ENCODE measurements at places on chromosomes 1 and 21.
A peak's percentile ranks its signal among the peaks of the same experiment; 100 is the strongest.

DNA sequence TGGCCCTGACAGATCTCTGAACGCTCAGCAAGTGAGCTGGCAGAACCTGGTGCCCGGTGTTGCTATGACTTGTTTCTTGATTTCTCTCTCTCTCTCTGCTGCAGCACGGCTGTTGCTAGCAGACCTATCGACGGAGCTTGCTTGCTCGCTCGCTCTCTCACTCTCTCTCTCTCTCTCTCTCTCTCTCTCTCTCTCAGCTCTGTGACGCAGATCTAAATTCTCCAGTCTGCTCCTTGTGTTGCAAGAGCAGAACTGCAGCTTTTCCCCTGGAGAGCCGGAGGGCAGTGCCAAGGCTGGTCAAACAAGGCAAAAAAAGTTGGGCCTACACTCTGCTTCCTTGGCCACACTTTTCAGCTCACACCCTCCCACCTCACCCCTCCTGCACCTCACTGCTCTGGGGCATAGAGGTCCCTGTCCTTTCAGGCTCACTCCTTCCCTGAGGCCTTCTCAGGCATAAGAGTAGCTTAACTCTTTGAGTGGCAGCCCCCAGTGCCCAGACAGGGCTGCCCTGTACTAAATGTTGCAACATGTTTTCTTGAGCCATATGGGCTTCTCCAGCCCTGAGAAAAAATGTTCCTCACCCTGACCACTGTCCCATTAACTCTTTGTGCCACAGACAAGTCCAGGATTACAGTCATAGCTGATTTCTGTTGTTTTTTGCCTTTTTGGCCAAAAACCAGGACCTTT lies 72.2 kb downstream of the CD46 start:
- DNase-seq = peak; percentile 15

DNA sequence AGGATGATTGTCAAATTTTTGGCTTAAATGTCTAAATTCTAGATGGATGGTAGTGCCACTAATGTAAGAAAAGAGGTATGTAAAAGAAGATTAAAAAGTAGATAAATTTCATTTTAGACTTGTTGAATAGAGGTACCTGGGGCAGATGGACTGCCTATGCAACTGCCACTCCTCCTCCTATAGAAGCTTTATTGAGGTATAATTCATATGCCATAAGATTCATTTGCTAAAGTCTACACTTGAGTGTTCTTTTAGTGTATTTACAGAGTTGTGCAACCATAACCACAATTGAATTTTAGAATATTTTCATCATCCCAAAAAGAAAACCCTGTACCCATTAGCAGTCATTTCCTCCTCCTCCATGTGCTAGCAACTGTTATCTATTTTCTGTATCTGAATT lies 70.6 kb downstream of the FNBP1L start:
- DNase-seq = no peak

DNA sequence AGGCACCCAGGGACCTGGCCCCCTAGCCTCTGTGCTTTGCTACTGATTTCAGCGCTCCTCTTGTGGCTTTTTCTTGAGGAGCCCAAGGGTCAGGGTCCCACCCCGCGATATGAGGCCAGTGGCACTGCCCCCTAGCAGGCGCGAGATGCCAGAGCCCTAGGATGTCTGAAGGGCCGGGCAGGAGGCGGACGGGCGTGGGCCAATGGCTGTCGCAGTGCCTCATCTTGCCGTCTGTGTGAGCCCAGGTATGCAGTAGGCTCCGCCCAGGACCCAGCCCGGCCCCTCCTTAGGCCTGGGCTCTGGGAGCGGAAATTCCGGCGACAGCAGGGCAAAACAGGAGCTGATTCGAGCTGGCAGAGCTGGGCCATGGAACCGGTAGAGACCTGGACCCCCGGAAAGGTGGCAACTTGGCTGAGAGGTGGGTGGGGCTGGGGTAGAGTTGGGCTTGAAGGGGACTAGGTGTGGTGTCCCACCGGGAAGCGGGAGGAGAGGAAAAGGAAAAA lies at the start of gene CNKSR1:
Gene CNKSR1 (plus strand): TSS at position 310 of the 503 bp plus-strand sequence. CDS start 57 bp downstream, at position 367.
- no peak for DNase-seq

DNA sequence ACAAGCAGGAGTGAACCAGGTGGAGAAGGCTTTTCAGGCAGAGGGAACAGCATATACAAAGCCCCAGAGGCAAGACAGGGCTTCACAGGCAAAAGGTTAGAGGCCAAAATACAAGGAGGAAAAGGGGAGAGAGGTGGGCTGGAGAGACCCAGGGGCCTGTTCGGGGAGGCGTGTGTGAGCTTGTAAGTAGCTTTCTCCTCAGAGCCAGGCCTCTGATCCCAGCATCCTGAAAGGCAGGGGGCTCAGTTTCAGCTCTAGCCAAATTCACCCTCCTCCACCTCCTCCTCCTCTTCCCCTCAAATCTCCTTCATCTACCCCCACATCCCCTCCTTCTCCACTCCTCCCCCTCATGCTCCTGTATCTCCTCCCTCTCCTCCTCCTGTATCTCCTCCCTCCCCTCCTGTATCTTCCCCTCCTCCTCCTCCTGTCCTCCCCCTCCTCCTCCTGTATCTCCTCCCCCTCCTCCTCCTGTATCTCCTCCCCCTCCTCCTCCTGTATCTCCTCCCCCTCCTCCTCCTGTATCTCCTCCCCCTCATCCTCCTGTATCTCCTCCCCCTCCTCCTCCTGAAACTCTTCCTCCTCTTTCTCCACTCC lies 148.6 kb downstream of the ST6GALNAC5 start:
- DNase-seq = no peak

- peak; percentile 22 for DNase-seq
These were observed 77.1 kb upstream of the KCTD3 start for GRCh38 chr1:215489771-215490565.

- DNase-seq = no peak
These were observed 19.1 kb upstream of the PPIH start for GRCh38 chr1:42639116-42639515.

DNA sequence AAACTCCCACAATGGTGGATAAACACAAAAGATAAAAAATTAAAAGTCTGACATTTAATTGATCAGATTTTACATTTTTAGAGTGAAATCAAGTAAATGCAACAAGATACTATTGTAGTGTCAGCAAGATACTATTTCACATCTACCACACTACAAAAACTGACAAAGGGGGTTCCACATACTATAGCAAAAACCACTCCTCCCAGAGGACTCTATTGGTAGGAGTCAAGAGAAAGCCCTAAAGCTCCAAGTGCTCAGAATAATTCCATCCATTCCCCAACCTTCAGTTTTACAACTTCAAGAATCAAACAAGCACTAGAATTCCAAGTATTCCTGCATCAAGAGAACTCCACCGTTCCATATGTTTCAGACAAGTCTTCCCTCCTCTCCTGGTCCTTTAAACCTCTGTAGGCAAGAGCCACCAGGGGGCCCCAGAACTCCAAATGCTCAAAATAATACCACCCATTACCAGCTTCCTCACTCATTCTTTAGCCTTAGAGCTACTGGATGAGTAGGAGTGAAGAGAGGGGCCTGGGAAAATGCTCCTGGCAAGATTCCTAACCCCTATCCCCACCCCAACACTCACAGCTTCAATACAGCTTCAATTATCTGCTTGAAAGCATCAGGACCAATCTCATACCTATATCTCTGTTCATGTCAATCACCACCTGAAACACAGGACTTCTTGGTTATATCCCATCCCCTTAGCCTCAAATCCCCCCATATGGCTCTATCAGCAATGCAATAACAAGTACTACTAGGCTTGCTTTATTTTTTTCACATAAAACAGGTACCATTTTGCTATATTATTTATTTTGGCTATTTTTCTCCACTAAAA lies 9.9 kb downstream of the TOR1AIP2 start:
- peak; percentile 48 for DNase-seq

- no peak for DNase-seq
These were observed 43.7 kb upstream of the IPO9 start for GRCh38 chr1:201785291-201785690.

DNA sequence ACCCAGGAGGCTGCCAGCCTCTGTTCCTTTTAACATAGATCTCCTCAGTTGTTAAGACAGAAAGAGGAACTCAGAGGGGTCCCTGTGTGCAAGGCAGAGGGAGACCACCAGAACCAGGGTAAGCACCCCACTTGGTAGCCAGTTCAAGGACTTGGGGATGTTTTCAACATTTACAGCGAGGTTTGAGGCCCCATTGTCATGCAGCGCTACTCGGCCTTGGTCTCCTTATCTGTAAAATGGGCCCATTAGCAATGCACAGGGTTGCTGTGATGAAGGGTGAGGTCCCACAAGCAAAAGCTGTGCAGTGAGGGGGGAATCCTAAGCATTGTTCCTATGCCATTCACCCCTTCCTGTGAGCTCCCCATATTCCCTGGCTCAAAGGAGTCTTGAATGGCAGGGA lies 4.2 kb downstream of the SIM2 start:
- DNase-seq = no peak

- DNase-seq = no peak
These were observed 26.7 kb upstream of the EDN2 start for GRCh38 chr1:41511239-41511540.

- DNase-seq = peak; percentile 58
These were observed 13.0 kb upstream of the SLC35A3 start for GRCh38 chr1:99956755-99957154.

DNA sequence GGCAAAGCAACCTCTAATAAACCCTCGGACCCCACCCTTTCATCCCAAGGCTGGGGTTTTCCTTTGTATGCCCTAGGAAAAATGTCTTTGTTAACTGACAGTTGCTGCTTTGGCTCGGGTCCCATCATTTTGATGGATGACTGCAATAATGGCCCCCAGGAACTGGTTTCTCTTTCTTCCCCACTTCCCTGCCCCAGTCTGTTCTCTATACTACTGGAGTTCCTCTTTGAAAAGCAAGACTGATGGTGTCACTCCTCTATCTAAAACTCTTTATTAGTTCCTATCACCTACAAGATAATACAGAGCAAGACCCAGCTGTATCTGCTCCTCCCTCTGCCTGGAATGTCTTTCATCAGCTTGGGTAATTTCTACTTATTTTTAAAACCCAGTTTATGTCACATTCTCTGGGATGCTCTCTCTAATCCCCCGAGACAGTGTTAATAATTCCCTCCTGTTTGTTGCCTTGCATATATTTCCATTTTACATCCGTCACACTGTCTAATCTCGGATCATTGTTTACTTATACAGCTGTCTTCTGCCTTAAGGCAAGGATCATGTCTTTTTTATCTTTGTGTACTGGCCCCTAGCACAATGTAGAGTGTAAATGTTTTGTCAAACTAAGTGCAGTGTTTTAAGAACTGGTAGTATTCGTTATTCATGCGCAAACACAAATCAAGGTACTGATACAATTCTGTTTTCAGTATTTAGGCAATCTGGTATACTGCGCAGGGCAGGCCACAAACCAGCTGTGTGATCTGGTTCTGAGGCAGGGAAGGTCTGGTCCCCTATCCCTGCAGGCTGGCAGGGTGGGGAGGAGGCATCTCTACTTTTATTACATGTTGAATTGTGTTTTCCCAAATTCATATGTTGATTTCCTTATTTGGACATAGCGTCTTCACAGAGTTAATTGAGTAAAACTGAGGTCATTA lies 16.1 kb downstream of the SLAMF1 start:
- DNase-seq = peak; percentile 11

DNA sequence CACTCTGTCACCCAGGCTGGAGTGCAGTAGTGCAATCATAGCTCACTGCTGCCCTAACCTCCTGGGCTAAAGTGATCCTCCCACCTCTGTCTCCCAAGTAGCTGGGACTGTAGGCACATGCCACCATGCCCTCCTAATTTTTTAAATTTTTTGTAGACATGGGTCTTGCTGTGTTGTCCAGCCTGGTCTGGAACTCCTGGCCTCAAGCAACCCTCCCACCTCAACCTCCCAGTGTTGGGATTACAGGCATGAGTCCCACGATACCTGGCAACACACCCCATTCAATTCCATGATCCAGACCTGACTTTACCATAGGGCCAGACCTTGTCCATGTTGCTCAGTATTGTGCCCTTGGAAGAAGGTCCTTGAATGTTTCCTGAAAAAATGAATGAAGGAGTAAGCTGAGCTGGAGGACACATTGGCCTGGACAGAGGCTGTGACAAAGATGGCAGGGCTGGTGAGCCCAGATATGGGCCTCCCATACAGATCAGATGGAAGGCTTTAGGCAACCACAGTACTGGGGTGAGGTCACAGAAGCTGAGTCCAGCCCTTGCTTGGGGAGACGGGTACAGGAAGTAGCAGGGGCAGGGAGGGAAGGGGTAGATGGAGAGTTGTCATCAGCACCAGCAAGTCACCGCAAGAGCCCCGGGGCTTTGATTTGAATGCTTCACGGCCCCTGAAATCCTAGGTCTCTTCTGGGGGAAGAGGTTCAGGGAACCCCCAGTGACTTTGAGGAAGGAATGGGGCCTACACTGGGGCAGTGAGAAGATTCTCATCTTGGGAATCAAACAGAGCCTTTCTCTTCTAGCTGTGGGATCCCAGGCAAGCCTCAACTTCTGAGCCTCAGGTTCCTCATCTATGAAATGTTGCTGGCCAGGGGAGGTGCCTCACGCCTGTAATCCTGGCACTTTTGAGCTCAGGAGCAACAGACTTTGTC lies 40.1 kb upstream of the DMBX1 start:
- no peak for DNase-seq

- DNase-seq = no peak
These were observed 213.3 kb downstream of the TRABD2B start for GRCh38 chr1:47783638-47784496.

- no peak for DNase-seq
These were observed 1646.7 kb upstream of the B3GALT2 start for GRCh38 chr1:194833111-194833510.

GRCh38 chr1:221583465-221583864 lies 158.4 kb downstream of the DUSP10 start:
- DNase-seq = no peak

GRCh38 chr1:186482661-186483255 lies 21.8 kb upstream of the PDC start:
- peak; percentile 80 for DNase-seq

DNA sequence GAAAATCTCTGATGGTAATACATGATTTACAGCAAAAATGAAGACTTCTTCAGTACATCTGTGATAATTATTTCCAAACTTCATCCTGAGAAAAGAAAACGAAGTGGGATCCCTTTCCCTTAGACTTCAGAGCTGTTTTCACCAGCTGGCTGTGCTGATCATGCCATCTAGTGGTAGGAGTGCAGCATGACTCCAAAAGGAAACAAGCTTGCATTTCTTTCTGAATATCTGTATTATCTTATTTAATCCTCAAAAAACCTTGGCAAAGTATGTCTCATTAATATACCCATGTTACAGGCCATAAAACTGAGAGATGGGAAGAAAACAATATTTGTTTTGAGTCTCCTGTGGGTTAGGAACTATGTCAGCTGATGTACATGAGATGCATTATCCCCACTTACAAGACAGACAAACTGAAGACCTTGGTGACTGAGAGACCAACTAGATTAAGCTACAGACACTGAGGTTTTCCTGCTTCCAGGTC lies 9.8 kb upstream of the GJA8 start:
- peak; percentile 24 for DNase-seq

GRCh38 chr1:195733826-195734225 lies 874.4 kb downstream of the KCNT2 start:
- peak; percentile 61 for DNase-seq
